Ammon's horn (tissue), 1 donor: ENCODE measurements at places on chromosomes 7 and 10.
A peak's percentile ranks its signal among the peaks of the same experiment; 100 is the strongest.

GRCh38 chr10:124106241-124106879 is 13.0 kb upstream of the CHST15 start:
- DNase-seq: peak; percentile 23

DNA sequence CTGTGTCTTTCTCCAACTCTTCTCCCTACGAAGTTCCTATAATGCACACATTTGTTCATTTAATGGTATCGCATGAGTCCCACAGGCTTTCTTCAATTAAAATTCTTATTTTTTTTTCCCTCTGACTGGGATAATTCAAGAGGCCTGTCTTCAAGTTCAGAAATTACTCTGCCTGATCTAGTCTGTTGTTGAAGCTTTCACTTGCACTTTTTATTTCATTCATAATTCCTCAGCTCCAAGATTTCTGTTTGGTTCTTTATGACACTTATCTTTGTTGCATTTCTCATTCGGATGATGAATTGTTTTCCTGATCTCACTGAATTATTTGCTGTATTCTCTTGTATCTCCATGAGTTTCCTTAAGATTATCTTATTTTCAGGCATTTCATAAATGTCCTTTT is 103.9 kb downstream of the RSU1 start:
- DNase-seq: no peak

GRCh38 chr7:123682690-123683089 is 27.0 kb downstream of the LMOD2 start:
- DNase-seq: peak; percentile 28

DNA sequence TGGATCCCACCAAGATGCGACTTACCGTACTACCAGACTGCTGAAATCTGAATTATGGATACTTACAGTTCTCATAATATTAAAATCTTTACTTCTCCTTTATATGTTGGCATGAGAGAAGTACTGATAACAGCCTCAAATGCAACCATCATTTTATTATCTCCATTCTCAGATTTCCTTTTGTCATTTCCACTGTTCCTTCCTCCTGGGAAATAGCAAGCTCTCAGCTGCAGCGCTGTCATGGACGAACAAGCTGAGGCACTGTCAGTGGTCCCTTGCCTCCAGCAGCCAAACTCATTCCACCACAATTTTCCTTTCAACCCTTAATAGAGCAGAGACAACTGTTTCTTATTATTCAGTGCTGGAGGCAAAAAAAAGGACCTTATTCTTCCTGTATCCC is 478.4 kb downstream of the ARL4A start:
- DNase-seq: no peak

DNA sequence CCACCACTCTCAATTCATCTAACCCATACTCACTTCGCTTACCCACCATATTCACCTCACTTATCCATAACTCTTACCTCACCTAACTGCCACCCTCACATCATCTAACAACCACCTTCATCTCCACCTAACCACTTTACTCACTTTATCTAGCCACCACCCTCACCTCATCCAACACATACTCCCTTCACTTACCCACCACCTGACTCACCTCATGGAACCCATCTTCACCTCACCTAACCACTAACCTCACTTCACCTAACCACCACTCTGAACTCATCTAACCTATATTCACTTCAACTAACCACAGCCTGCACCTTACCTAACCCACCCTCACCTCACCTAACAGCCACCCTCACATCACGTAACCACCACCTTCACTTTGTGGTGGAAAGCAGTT is 84.2 kb downstream of the VIPR2 start:
- DNase-seq: no peak
